Activated CD4-positive, alpha-beta T cell treated with anti-CD3 and anti-CD28 coated beads for 48 hours (primary cell): ENCODE measurements at places on chromosomes 2 and 18.

DNA sequence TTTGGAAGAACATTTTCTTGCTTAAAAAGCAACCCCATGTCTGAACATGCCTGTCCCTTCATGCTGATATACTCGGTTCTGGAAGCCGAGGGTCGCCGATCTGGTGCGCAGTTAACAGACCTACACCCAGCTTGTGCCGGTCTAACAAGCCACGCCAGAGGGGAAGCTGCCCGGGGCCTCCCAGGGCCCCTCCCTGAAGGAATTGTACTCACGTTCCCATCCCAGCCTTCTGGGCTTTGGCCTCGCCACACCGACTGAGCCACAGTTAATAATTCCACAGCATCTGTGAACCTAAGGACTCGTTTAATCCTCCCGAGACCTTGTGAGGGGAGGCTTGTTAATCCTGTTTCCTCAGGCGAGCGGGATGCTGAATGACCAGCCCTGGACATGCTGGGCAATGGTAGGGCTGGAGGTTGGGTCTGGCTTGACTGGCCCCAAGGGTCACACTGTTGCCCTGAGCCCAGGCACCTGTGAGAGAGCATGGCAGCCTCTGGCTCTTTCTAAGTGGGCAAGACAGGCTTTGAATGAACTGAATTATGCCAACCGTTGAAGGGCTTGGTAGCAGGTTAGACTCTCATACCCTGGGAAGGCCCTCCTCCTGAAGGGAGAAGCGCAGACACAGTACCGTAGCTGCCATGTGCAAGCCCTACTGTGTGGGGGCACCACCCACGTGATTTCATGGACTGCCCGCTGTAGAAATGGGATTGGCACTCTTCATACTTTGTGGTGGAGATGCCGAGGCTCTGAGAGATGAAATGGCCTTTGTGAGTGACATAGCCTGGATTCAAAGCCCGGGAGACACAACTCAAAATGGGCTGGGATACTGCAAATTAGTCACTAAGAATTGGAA lies 27.9 kb upstream of the ODC1 start:
- DNase-seq: no peak

DNA sequence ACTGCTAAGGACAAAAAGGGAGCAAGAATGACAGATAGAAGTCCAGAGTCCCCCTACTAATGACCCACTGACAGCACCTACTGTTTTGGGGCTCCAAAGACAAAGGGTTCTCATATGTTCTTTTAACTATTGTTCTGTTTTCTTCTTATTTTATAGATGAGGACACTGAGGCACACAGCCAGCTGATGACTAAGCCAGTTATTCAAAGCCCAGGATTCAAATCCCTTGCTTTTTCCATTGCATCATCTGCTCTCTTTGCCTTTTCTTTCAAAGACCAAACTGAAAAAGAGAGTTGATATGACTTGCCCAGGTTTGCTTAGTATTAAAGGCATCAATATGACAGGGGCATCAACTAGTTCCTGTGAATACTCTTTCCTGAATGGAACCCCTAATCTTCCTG lies 299.8 kb downstream of the LRATD1 start:
- no peak for DNase-seq

GRCh38 chr2:204061241-204061640 lies 124.7 kb downstream of the ICOS start:
- no peak for DNase-seq

- no peak for DNase-seq
Observed at GRCh38 chr18:26634631-26635030, 86.3 kb upstream of the KCTD1 start.

GRCh38 chr2:213251618-213252017 lies 32.6 kb upstream of the SPAG16 start:
- no peak for DNase-seq

DNA sequence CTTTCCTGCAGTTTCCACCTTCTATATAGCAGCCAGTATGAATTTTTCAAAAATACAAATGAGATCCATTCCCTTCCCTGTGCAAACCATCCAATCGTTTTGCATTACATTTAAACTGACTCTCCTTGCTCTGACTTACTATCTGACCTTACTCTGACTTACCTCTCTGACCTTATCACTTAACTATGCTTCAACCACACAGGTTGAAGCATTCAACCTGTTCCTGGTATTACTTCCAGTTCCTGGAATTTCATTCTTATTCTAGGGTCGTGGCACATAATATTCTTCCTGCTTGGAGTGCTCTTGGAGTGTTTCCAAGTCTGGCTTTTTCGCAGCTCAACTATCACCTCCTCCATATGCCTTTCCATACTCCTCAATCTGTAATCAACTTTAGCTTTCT lies 850.6 kb upstream of the CHAC2 start:
- no peak for DNase-seq

DNA sequence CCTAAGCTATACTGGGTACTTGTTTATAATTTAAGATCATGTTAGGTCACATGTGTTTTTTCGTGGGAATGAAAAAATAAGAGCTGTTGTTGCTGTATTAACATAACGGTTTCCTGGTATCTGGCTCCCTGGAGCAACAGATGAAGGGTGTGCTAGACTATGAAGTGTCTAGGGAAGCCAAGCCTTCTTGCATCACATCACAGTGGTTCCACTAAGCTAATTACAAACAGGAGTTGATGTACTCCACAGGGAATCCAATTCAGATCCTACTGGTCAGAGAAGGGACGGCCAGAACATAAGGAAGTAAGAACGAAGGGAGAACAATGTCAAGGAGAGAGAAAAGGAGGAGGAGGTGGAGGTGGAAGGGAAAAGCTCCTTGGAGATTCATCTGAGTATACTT lies 193.0 kb upstream of the CYP26B1 start:
- DNase-seq: no peak

- DNase-seq: no peak
Observed at GRCh38 chr18:28114472-28114871, 62.5 kb downstream of the CDH2 start.

GRCh38 chr2:174623106-174623637 lies 25.6 kb upstream of the WIPF1 start:
- no peak for DNase-seq

DNA sequence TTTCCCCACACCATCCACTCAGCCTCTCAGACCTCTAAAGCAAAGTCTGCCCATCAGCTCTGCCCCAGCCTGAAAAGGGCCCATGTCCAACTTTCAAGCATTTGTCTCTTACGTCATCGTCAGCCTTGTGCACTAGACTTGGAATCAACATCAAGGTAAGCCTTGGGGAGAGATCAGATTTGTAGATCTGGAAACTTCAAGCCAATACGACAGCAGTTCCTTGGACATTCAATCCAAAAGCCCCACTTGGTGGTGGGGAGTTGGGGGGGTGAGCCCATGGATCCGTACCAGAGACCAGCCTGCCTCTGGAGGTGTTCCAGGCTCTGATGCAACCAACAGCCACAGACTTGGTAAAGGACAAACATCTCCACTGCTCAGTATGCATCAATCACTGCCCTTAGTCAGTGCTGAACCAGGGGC lies 206.8 kb upstream of the MEIS1 start:
- no peak for DNase-seq

DNA sequence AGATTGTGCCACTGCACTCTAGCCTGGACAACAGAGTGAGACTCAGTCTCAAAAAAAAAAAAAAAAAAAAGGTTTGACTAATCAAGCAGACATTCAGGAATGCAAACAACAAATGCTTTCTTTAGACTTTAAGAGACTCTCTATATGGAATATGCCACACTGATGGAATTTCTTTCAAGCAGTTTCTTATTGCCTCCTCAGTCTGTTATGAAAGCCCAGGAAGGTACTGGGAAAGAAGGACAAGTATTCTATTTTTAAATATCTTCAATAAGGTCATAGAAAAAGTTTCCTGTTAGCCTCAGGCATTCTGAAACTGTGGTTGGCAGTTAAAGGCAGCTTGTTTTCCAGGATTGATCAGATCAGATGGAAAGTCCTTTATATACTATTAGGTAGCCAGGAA lies 241.6 kb downstream of the PIK3C3 start:
- DNase-seq: no peak

DNA sequence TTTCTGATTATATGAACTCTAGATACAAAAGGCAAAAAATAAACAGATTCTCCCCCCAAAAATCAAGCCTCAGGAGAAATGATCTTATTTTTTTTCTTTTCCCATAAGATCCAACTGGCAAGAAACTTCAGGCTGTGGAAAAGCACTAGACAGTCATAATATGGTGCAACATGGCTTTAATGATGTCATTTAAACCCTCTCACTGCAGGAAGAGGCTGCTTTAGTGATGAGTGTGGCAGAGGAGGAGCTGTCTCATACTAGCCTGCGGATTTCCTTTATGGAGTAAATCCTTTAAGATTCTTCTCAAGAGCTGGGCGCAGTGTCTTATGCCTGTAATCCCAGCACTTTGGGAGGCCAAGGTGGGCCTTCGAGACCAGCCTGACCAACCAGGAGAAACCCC lies 83.3 kb upstream of the CD28 start:
- no peak for DNase-seq

DNA sequence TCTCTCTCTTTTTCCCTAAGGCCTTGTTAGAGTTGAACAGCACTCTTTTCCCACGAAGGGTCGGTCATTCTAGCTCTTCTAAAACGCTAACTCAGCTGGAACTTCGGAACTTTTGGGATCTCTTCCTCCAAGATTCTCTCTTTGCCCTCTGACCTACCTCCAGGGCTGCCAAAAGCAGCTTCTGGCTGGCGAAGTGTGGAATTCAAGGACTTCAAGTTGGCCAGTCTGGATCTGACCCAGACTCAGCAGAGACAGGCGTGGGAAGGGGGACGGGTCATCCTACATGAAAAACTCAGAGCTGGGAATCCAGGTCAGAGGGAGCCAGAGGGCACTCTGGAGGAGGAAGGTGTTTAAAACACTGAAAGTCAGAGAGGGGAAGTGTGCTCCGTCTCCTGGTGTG lies 305.5 kb upstream of the HDAC4 start:
- DNase-seq: no peak

- no peak for DNase-seq
Observed at GRCh38 chr2:42008241-42008921, 39.4 kb upstream of the PKDCC start.

DNA sequence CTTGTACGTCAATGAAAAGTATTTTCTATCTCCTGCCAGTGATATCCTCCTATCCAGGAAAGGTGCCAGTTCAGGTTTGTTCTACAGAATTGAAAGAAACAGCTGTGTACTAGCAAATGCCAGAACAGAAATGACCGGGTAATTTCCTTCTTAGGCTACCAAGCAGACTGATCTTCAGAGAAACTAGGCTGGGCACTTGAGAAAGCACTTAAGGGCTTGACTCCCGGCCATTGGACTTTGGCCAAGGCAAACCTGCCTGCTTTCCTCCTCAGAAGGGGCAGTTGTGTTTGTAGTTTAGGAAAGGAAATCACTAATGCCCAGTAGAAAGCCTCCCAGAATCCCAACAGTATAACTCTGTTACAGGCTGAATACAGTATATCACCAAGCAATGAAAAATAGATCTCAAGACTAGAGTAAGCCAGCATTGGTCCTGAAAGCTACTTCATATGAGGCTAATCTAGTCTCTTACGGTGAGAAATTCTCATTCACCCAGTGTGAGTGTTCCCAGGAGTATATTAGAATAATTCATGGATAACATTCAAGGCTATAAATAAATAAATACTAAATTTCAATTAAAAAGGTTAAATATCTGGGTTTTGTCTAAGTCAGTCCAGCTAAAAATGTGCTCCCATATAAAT lies 43.0 kb upstream of the COL5A2 start:
- DNase-seq: no peak

GRCh38 chr2:195961873-195962272 lies 106.8 kb downstream of the DNAH7 start:
- DNase-seq: no peak

DNA sequence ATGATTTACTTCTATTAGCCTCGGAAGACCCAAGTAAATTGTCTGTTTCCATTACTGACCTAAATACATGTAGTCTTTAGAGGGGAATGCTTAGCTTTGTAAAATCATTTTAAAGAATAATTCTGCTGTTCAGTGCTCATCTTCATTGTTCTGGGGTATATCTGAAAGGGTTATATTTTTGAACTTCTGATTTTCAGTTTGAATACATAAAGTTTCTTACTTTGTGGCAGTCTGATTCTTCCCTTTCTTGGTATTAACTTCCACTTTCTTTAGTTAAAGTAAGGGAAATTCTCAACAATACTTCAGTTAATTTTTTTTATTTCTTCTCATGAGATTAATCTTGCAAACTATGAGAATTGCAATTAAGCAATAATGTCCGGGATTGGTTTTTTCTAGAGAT lies 148.4 kb downstream of the DOCK10 start:
- no peak for DNase-seq

DNA sequence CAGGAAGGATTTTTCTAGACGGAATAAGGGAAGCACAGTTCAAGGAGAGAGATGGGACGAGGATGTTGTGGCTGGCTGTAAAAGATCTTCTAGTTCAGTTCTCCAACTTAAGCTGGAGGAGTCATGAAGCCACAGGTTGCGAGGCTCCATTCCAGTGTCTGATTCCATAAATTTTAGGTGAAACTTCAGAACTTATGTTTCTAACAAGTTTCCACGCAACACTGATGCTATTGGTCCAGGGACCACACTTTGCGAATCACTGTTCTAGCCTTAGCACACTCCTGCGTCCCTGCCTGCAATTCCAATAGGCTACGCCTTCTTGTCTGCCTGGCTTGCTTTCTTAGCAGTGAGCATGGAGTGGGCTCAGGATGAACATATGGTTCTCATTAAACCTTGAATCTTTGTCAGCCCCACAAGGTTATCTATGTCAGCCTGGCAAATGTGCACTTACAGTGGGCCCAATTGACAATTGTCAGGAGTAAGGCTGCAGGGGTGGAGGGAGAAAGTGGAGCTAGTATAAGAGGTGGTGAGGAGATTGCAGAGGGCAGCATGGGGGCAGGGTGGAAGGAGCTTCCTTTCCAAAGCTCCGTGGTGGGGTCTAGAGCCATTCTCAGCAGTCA lies 438.1 kb upstream of the ST6GAL2 start:
- no peak for DNase-seq

- no peak for DNase-seq
Observed at GRCh38 chr2:42108852-42109251, 60.3 kb upstream of the EML4 start.

DNA sequence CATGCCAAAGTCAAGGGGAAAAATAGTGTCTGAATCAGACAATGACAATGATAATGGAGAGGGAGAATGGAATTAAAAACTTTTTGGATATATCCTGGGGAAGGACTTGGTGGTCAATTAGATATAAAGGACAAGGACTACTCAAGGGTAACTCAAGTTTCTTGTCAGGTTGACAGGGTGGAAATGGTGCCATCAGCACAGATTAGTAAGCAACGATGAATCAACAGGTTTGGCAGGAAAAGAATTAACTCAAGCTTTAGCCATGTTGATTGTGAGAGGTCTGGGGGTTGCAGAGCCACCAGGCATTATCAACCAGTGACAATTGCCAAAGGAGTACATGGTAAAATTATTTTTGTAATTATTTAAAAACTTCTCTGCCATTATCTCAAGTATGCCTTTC lies 35.8 kb upstream of the SPATS2L start:
- DNase-seq: no peak

DNA sequence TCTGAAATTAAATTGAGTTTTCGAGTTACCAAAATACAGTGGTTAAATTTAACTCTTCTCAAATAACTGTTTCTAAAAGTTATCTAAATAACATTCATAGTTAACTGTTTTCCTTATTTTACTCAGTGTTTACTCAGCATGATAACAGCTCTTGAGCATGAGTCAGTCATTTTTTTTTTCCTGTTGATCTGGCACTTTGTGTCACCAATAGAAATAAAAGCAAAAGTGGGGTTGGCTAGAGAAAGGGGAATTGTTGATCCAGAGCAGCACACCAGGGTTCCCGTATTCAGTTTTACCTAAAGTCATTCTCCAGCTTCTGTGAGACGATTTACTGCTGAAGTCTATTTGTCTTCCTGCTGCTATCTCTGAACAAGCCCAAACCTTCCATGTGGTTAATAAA lies 851.6 kb downstream of the DCC start:
- no peak for DNase-seq
